ENCODE measurements at places on chromosomes 6 and 20.

DNA sequence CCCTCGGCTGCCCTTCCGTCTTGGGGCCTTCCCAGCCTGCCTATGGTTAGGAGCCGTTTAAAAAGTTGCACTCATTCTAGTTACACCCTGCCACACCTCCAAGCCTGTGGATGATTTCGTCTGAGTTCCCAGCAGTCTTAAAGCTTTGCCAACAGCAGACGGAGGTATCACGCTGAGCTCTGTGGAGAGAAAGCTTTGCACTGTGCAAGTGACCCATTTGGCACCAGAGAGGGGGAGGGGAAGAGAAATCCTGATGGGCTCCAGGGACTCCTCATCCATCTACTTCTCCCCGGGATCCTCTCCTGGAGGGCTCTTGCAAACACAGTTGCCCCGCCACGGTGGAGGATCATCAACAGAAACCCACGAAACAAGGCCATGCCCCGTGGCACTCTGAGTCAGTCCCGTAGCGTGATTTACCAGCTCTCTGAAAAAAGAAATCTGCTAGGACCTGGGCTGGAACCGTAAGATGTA is 98.8 kb upstream of the CITED2 start:
- DNase-seq = no peak

GRCh38 chr20:15446373-15446772 is 1109.0 kb upstream of the FLRT3 start:
- DNase-seq = no peak

GRCh38 chr6:104526376-104526775 is 333.3 kb downstream of the HACE1 start:
- no peak for DNase-seq

DNA sequence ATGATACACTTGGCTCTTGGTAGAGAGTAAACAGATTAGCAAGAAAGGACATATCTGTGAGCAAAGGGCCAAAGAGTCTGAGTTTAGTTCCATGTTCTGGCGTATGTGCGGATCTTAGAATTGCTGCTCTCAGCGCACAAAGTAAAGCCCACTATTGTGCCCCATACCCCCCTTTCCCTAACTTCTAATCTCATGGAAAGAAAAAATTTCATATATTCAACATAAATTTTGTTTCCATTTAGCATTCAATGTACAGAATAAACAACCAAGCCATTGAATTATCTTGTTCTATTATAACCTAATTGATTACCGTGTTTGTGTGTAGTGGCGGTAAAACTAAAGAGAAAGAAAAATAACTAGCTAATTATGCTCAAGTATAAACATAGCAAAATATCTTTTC is 30.5 kb downstream of the FILIP1 start:
- no peak for DNase-seq

GRCh38 chr6:56739836-56740815 is 97.4 kb upstream of the DST start:
- DNase-seq = no peak
